ENCODE measurements at places on chromosomes 1 and 21.

DNA sequence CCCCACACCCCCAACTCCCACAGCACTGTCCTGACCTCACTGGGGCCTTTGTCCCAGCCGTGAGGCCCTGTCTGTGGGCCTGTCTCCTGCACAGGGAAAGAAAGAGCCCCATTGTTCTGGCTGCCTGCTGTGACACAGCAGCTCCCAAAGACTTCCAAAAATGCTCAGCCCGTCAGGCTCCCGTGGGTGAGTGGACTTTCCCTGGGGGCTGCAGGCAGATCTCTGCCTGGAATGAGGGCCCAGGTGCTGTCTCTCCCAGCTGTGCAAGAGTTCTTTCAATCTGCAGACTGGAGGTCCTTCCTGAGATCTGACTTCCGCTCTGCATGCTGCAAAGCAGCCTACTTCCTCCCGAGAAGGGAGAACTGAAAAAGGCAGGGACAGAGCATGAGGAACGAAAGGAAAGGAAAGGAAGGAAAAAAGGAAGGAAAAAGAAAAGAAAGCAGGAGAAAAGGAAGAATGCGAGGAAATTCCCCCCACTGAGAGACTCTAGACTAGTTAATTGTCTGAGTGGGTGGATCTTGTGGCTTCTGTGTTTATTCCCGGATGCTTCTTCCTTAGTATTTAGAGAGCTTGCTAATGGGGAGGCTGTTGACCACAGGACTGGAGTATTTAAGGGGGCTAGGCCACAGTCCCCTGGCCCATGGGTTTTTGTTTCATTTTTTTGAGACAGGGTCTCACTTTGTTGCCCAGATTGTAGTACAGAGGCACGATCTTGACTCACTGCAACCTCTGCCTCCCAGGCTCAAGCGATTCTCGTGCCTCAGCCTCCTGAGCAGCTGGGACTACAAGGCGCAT is 15.0 kb downstream of the NES start:
- DNase-seq = no peak

DNA sequence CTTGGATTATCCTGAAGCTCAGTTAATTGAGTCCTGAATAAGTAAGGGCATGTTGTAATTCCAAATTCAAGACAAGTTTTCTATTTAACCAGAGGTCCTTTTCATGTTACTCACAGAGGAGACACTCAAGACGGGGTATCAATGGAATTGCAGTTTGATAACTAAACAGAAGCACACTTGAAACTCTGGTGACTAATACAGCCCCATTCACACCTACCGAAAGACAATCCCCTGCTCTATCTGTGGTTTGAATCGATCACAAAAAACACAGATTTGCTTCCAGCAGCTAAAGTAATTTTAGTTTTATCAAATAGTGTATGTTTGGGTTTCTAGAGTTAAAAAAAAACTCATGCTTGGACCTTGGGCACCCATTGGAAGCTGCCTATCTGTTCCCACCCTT is 60.4 kb downstream of the TEX35 start:
- DNase-seq = no peak

- peak; percentile 68 for DNase-seq
Measured at GRCh38 chr1:158087320-158087927, 93.3 kb upstream of the CD1D start.

DNA sequence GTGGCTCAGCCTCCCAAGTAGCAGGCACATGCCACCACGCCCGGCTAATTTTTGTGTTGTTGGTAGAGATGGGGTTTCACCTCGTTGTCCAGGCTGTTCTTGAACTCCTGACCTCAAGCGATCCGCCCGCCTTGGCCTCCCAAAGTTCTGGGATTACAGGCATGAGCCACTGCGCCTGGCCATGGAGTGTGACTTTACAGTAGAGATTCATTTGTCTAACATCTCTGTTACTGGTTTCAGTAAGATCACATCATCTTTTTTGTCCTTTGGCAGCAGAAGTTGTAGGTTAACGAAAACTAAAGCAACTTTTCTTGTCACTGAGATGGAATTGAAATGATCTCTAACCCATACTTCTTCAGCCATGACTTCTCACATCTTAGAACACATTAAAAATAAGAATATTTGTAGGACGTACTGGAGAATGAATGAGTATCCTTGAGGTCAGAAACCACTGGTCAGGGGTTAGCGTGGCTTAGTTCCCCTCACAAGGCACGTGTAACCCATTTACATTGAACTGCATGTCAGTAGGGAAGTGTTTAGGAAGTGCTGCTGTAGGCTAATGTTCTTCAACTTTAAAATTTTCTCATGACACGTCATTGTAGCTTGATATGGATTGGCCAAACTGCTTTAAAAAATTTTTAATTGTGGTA is 75.9 kb downstream of the CAMTA1 start:
- no peak for DNase-seq

GRCh38 chr21:27418346-27418745 is 451.5 kb upstream of the ADAMTS5 start:
- no peak for DNase-seq

DNA sequence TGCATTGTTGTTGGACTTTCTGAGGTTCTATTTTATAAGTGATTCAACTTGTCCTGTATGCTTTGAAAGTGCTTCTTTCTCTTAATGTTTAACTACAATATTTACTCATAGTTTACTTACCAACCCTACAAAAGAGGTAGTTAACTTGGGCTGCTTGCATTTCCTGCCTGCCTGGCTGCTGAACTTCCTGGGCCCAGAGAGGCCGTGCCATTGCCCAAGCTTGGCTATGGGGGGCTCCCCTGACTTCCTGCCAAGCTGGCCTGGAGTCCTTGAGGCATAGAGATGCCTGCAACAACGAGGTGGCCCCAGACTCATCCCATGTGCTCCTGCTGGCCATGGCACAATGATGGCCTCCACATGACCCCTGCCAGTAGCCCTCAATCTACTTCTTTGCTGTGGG is 361.6 kb upstream of the PLD5 start:
- no peak for DNase-seq

DNA sequence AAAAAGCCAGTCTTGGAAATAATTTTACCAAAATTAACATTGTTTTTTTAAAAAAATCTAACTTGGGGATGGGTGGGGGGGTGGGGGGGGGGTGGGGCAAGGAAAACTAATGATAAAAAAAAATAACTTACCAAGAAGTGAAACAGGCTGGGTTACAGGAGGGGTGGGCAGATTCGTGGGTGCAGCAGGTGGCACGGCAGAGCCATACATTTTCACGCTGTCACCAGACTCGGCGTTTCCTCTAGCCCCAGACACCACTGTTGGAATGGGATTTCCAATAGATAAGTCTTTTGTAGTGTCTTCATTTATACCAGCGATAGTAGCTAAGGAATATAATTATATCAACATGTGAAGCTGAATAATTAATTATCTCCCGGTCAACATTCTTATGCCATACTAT is 25.4 kb downstream of the SOD1 start:
- DNase-seq = no peak

- DNase-seq = peak; percentile 5
Measured at GRCh38 chr1:119004129-119004527, 16.0 kb upstream of the TBX15 start.

- no peak for DNase-seq
Measured at GRCh38 chr1:41020109-41020576, 1.4 kb downstream of the SLFNL1 start.

GRCh38 chr1:66480162-66480561 is 53.8 kb upstream of the SGIP1 start:
- no peak for DNase-seq

DNA sequence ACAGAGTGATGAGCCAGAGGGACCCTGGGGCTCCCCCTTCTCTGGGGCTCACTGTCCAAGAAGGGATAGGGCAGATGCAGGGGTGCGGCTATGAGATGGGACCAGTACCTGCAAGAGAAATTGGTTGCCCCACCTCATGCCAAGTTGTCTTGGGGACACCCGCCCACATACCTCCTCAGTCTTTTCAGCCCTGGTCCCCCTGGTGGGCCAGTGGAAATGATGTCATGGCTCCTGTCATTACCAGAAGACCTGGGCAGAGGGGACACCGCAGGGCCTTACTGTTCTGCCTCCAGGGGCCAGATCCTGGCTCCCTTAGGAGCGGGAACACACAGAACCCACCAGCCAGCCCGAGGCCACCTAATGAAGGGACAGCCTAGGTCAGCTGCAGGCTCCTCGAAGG is 63.2 kb downstream of the CDK18 start:
- no peak for DNase-seq

DNA sequence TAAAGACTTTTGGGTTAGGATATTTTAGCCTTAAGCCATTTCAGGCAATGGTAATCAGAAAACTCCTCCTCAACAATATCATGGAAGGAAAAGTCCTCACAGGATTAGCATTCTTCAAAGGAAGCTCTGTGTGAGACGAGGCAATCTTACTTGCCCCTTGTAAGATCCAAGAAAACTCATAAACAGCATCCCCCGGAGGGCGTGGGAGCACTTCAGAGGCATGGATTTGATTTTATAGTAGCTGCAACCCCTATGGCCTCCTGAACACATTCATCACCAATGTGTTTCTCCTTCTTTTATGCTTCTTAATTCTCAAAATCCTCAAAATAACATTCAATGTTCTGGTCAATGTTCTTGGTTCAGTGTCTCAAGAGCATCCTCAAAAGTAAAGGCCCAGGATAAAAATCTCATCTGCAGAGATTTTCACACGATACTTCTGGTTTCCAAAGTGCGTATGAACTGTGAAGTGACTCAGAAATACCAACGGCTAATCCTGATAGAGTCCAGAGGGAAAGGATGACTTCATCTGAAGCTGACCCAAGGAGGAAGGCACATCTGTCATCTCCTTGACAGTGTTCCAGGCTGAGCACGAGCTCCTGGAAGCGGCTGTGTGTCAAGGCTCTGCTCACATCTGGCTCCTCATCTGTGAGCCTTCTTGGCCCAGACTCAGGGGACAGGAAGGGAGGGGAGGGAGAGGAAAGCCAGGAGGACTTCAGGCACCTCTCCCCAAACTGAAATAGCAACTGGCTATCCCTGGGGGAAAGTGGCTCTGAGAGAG is 49.3 kb upstream of the PSEN2 start:
- DNase-seq = peak; percentile 59

- DNase-seq = peak; percentile 57
Measured at GRCh38 chr1:204041232-204041767, 31.6 kb upstream of the SOX13 start.

GRCh38 chr1:51953079-51953478 is 37.4 kb downstream of the RAB3B start:
- no peak for DNase-seq

- no peak for DNase-seq
Measured at GRCh38 chr1:246155923-246156322, 351.2 kb downstream of the SMYD3 start.

DNA sequence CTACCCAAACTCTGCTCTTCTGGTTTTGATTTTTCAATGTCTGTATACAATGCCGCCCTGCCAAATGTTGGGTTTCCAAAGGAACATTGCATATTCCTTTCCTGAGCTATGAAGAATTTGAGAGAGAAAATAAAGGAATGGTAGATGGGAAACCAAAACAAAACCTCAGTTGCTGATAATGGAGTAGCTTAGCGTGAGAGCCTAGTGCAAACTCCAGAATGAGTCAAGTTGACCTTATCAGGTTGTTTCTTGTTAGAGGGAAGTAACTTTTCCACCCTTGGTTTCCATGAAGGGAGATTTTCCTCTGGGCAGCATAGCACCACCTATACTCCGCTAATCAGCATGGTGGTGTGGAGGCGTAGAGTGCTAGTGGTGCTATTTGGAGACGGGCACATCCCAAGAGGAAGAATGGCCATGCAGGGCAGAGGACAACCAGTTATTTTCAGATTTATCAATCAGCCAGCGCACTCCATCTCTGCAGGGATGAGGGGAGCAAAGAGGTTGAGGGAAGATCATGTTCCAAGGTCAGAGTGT is 51.6 kb downstream of the BACH1 start:
- DNase-seq = no peak

GRCh38 chr1:24949331-24949881 is 19.3 kb upstream of the RUNX3 start:
- no peak for DNase-seq

- DNase-seq = no peak
Measured at GRCh38 chr1:150146849-150147542, 2.7 kb upstream of the PLEKHO1 start.

GRCh38 chr1:203492748-203493130 is 1.2 kb upstream of the OPTC start:
- no peak for DNase-seq

- peak; percentile 30 for DNase-seq
Measured at GRCh38 chr1:11806307-11806936, 431 bp downstream of the CLCN6 start.

DNA sequence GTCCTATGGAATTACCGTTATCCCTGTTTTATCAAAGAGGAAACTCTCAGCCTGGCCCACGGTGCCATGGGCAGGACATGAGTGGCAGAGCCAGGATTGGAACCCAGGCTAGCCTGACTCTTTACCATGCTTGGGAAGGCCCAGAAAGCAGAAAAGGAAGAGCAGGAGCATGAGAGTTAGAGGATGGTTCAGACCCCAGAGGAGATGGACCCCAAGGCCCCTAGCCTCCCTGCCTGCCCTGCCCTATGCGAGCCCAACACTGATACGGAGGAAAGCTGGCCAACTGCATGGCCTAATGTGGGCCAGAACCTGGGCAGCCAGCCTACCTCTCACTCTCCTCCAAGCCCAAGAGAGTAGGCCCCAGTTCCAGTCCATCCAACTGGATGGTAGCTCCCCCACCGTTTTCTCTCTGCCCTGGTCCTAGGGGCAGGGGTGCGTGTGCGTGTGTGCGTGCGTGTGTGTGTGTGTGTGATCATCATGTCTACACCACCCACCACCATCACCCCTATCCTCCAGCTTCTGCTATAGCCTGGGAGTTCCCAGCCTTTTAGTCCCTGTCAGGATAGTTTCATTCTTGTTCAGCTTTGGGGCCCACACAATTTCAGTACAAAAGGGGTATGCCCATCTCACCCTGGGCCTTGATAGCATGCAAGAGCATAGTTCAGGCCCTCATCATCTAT is 15.4 kb upstream of the MEX3A start:
- no peak for DNase-seq

DNA sequence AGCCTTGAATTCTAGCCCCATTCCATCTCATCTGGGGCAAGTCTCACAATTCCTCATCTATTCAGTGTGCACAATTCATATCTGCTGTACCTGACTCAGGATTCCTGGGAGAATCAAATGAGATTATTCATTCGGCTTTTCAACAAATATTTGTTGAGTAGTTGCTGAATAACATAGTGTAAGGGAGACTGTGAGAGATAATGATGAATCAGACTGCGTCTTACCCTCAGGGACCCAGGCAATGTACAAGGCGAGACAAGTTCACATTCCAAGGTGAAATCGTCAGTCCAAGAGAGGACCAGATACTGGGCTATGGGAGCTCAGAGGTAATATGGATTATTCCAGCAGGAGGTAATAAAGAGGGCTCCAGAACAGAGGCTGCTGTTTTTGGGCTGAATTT is 67.8 kb upstream of the SMYD2 start:
- DNase-seq = no peak

DNA sequence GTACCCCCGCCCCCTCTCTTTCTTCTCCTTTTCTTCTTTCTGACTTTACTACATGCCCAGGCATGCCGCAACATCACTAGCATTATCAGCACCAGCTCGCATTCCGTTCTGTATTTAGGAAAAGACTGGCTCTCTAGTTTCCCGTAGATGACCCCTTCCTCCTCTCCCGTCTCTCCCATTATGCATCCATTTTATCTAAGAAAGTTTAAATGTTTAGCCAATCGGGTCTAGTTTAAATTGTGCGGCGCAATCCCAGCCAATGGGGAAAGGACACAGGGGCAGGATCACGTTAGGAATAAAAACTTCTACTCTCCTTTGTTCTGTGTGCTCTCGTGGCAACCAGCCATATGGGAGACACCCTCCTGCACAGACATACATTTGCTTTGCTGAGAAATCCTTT is 2.3 kb upstream of the KRTAP10-7 start:
- no peak for DNase-seq

GRCh38 chr1:185969028-185969427 is 234.8 kb downstream of the HMCN1 start:
- no peak for DNase-seq
